SW 1271 (cell line): ENCODE measurements at places on chromosomes 4 and X.

DNA sequence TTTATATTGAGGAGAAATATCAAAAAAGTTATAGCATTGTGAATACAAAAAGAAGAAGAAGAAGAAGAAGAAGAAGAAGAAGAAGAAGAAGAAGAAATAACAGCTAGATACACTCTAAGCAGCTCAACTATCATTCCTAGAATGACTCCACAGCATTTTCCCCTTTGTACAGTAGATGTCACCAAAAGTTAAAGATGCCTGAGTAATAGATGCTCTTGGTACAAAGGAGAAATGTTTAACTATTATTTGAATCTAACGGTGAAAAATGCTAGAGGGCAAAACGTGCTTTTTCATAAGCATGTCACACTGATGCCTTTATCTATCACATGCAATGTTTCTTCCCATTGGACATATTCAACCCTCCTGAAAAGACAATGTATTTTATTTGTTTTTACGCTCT, 178.4 kb upstream of the GPRIN3 start:
- no peak for DNase-seq

DNA sequence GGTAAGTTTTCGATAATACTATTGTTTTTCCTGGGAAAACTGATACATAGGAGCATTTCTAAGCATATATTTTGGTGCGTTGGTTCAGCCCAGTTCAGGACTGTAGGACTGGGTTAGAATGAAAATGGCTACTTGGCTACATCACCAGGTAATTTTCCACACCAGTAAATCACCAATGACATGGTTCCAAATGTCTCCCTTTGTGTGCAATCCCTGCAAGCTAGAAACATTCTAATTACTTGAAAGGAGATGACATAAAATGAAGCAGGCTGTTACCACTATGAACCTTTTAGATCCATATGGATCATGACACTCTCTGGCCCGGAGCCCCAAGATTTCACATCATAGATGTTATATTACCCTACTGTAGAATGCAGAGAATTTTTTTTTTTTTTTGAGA, 577.4 kb upstream of the FTHL17 start:
- DNase-seq = no peak

GRCh38 chr4:97144199-97144598, 999.1 kb downstream of the STPG2 start:
- no peak for DNase-seq

- no peak for DNase-seq
Observed at GRCh38 chr4:48787056-48787455, 7.0 kb upstream of the FRYL start.

DNA sequence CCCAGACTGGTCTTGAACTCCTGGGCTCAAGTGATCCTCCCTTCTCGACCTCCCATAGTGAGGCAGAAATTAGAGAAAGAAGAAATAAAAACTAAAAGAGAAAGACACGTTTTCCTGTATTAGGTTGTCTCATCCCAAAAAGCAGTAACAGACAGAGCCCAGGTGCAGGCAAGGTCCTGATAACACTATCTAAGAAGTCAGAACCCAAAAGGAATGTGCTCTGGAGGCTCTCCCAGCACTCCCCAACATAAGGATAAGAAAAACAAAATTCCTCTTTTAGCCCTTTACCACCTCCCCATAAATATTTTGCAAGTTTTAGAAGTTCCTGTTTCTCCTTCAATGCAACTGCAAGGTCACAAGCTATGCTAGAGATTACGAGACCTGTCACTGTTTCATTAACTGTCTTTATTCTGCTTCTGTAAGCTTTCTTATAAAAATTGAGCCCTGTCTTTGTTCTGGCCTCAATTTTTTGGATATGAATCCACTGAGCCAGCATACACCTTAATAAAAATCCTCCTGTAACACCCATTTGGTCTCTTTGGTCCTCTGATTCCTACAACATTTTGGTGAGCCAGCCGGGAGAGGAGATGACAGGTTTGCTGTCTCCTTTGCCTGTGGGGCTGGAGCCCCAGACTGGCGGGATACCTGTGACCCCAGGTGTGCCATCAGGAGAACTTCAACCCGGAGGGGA, 25.9 kb downstream of the LIAS start:
- no peak for DNase-seq

DNA sequence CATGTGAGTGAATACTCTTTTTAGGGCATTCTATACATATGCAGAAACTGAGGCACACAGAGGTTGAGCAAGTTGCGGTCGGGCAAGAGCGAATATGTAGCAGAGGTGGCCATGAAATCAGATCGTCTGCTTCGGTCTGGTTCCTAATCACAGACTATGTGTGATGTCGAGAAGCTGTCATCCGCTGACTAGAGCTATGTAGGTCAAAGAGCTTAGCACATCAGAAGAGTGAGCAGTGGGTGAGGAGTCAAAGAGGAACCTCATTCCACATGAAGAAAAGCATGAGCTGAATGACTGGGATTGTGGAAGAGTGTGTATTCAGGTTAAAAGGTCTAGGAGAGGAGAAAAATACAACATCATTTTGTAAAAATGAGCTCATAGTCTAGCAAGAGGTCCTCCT, 19.0 kb downstream of the GAB3 start:
- no peak for DNase-seq

- no peak for DNase-seq
Observed at GRCh38 chrX:135481696-135482179, 38.7 kb upstream of the INTS6L start.

GRCh38 chr4:152778656-152779512, 646 bp downstream of the TIGD4 start:
- DNase-seq = no peak

- DNase-seq = no peak
Observed at GRCh38 chr4:25861951-25862410, 807 bp downstream of the SEL1L3 start.

- no peak for DNase-seq
Observed at GRCh38 chr4:5693871-5694270, 14.5 kb downstream of the EVC2 start.

- no peak for DNase-seq
Observed at GRCh38 chrX:69063486-69063885, 101.8 kb downstream of the PJA1 start.

DNA sequence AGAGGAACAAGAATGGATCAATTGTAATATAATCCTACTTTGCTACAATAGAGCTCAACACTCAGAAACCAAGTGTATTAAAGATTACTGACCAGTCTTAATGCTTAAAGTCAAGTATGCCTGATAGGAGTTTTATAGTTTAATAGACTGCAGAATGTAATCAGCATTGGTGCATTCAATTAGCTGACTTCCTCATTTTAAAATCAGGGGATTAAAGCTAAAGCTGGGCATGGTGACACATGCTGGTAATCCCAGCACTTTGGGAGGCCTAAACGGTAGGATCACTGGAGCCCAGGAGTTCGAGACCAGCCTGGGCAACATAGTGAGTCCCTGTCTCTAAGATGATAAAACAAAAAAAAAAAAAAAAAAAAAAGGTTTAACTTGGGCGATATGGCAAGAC, 10.8 kb downstream of the HNRNPDL start:
- no peak for DNase-seq

DNA sequence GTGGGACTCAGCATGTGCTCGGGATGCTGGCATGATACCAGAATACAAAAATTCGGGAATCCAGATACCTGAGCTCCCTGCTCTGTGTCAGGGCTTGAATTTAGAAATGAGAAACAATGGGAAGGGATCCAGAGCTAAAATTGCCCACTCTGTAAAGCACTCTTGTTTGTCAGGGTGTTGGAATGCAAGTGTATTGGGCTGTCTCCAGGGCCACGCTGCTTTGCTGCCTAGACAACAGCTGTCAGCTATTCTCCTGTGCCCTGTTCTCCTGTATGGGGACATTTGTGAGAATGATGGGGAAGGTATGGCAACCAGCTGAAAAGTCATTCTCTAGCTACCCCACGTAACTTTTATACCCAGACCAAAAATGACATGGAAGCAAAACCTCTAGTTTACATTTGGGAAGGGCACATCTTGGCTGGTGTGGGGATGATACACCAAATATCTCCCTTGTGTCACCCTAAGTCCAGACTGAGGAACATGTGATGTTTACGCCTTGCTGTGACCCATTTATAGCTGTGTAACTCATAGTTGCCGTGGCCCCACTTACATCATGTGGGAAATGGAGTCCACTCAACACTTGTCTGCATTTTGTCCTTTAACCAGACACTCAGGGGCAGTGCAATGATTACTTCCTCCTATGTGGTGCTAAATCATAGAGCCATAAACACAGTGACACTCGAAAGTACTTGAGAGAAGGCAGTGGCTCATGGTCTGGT, 46.6 kb downstream of the SMPX start:
- DNase-seq = no peak

DNA sequence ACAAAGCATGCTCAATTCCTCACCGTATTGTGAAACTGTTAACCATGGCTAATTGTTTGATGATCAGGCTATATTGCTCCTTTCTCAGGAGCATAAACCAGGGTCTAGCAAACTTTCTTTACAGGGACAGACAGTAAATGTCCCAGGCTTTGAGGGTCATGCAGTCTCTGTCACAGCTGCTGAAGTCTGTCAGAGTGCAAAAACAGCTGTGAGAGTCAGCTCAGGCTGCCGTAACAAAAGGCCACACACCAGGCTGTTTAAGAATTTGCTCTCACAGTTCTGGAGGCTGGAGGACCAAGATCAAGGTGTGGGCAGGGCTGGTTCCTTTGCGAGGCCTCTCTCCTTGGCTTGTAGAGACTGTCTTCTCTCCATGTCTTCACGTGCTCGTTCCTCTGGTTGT, 75.6 kb downstream of the GPR143 start:
- no peak for DNase-seq

DNA sequence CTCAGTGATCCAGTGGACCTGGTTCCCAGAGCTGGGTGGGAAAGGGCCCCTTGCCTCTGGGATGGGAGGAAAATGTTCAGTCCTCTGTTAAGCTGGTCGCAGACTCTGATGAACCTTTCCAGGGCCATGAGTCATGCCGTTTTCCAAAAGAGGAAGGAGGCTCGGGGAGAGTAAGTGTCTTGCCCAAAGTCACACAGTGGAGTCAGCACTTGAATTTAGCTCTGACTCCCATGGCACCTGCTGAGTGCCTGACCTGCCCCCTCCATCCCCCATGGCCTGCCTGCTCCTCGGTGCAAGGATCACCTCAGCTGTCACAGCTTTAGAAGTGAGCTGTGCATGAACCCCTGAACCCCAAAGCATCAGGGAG, 14.0 kb upstream of the KIAA0232 start:
- no peak for DNase-seq

DNA sequence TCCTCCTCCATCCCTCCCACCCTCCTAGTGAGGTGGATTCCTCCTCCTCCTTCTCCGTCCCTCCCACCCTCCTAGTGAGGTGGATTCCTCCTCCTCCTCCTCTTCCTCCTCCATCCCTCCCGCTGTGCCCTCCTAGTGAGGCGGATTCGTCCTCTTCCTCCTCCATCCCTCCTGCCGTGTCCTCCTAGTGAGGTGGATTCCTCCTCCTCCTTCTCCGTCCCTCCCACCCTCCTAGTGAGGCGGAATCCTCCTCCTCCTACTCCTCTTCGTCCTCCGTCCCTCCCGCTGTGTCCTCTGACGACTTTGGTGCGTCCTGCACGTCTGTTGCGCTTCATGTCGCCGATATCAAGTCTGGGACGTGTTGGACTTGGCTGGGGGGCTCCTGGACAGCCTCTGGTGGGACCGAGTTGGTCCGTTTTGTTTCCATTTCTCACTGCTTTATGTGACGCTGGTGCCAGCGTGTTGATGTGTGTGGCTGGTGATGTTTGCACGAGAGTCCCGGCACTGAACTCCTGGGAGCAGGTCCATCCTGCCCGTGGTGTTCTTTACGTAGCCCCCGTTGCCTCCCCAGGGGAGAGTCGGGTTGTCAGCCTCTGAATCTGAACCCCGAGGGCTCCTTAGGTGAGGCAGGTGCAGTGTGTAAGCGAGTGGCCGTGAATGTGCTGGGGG, 5.4 kb downstream of the AKAP17A start:
- DNase-seq = no peak

DNA sequence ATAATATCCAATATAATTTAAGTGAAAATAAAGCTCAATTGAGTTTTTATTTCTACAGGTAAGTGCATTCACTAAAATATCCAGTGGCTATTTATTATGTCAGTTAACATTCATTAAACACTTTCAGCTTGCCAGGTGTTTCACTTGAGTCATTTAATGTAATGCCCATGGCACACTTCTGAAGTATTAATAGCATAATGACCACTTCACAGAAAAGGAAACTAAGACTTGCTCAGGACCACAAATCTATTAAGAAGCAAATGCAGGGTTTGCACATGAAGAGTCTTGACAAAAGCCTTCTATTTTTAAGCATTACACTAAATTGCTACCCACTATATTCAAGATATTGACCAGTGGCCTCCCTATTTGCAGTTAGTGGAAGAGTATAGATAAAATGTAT, 612.7 kb downstream of the KCTD8 start:
- no peak for DNase-seq

DNA sequence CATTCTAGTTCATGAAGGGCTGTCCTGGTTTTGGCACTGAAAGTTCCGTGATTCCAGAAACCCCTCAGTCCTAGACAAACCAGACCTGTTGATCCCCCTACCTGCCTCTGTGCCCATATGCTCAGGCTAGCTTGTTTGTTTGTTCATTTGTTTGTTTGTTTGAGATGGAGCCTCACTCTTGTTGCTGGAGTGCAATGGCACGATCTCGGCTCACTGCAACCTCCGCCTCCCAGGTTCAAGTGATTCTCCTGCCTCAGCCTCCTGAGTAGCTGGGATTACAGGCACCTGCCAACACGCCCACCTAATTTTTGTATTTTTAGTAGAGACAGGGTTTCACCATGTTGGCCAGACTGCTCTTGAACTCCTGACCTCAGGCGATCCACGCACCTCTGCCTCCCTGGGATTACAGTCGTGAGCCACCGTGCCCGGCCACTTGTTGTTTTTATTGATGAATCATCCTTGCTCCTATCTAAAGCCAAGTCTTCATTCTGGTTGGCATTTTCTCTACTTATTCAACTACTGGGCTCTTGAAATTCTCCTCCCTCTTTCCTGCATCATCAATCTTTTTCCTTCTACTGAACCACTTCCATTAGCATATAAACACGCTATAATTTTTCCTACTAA, 86.3 kb upstream of the BMP2K start:
- no peak for DNase-seq
